H4 (cell line): ENCODE measurements at places on chromosomes 11 and 22.

GRCh38 chr11:115065830-115066664, 387.7 kb downstream of the NXPE2 start:
- no peak for DNase-seq

DNA sequence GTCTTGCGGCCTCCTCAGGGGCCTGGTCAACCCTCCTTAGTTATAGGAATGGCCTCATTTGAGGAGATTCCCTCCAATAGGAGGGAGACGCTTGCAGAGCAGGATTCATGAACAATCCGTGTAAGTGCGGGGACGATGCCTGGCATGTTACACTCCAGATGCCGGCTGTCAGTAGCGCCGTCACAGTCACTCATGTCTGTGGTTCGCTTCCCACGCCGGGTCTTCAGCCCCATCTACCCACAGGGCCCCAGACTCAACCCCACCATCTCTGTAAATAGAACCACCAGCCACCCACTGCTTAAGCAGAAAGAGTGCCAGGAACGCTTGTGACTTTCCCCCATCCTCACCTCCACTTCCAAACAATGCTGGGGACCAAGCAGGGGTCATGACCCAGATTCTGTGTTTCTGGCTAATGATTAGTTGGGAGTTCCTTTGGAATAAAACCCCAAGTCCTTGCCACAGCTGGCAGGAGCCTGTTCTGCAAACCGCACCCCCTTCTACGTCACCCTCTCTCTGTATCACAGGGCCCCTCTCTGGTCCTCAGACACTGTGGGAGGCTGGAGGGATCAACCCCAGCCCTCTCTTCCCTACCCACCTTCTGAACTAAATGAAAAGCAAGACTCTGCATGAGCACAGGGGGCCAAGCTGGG, 38.8 kb upstream of the TOLLIP start:
- DNase-seq = no peak

GRCh38 chr22:35995772-35996171, 32.9 kb downstream of the RBFOX2 start:
- DNase-seq = peak; percentile 82

GRCh38 chr11:116792869-116793771, 1.4 kb upstream of the APOA5 start:
- no peak for DNase-seq

GRCh38 chr22:17980015-17980590, 44.3 kb downstream of the MICAL3 start:
- DNase-seq = no peak

DNA sequence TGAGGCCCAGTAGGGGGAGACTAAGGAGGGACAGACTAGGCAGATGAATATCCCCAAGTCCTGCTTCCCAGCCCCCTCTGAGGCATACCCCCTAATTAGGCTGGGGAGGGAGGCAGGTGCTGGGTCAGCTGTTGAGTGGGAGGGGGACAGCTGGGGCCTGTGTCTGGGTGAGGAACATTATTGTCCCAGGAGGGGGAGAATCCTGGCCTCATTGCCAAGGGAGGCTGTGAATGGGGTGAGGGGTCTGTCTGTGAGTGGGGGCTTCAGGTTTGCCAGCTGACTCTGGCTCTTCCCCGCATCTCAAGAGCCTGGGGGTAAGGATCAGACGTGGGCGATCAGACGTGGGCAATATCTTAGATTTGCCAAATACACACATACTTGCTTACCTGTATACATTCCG, 2.1 kb downstream of the INPPL1 start:
- no peak for DNase-seq

DNA sequence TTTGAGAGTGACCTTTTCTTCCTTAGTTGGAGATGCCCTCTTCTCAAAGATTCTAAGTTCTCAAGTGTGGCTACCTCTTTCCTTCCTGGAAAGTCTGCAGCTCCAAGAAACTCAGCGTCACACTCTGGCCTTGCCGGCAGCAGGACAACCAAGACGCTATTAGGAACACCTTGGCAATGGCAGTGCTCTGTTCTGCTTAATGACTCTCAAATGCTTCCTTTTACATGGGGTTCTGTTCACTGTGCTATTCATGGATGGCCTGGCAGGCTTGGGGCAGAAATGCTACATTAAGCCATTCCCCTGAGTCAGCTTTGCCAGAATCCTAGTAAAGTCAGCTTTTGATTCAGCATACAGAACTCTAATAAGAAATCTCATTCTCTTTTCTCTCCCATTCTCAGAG, 25.9 kb downstream of the LARGE2 start:
- DNase-seq = no peak

DNA sequence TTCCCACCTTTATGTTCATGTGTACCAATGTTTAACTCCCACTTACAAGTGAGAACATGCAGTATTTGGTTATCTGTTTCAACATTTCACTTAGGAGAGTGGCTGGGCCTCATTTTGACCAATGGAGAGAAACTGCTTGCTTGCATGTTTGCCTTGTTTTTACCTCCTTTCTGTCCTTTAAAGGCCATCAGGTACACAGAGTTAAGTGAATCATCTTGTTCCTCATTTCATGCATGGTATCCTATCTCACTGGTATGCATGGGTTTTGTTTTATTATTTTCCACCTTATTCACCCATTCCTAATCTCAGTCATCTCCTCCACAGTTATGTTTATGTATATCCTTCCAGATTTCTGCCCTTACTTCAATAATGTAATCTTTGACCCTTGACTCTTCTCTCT, 101.0 kb downstream of the ELP4 start:
- no peak for DNase-seq

- DNase-seq = no peak
Measured at GRCh38 chr11:72229925-72230763, 5.6 kb downstream of the INPPL1 start.

DNA sequence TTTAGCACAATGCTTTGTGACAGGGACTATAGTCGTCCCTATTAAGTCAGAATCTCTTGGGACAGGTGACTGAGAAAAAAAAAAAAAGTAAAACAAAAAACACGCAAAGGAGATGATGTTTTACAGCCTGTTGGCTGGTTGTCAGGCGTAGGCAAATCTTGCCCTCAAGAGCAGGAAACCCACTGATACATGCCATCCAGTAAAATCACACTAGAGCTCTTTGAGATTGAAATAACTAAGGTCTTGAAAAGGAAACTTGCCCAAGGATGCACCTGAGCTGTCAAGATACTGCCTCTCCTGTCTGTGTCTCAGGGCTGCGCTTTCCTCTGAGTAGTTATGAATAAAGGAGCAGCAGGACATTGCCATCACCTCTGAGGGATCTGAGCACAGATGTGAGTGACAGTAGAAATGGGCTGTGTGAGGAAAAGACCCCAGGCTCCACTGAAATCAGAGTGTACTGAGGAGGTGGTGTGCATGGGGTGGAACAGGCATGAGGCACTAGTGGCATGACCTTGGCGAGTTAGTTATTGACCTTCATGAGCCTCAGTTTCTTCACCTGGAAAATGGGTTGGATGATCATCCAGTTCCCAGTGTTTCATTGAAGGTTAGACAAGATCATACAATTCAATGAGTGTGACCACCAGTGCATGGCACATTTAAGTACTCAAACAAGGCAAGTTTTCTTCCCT, 23.3 kb downstream of the MICAL2 start:
- no peak for DNase-seq

GRCh38 chr11:102111011-102111786, 952 bp downstream of the YAP1 start:
- peak; percentile 65 for DNase-seq

DNA sequence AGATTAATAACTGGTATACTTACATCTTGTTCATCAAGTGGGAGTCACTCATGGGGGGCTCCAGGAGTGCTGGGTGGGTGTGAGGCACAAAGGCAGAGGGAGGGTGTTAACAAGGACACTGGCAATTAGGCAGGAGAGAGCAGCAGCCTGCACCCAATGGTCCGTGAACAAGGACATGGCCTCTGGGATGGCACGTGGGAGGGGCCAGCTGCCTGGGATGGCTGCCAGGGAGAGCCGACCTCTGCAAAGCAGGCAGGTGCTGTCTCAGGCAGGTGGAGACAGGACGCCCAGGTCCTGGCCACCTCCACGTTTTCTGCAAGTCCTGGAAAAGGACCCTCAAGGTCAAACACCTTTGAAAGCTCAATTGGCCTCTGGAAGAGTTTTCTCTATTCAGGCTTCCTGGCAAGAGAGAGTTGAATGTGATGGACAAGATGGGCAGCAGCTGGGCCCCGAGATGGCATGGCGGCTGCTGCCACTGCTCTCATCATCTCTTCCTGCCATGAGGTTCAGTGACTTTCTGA, 257.1 kb downstream of the BUD13 start:
- DNase-seq = no peak

GRCh38 chr11:18394275-18394927, at the start of gene LDHA:
TSS of gene LDHA (plus strand) at chr11:18394563. CDS start at chr11:18396843, 2,280 bp downstream.
- peak; percentile 98 for DNase-seq

DNA sequence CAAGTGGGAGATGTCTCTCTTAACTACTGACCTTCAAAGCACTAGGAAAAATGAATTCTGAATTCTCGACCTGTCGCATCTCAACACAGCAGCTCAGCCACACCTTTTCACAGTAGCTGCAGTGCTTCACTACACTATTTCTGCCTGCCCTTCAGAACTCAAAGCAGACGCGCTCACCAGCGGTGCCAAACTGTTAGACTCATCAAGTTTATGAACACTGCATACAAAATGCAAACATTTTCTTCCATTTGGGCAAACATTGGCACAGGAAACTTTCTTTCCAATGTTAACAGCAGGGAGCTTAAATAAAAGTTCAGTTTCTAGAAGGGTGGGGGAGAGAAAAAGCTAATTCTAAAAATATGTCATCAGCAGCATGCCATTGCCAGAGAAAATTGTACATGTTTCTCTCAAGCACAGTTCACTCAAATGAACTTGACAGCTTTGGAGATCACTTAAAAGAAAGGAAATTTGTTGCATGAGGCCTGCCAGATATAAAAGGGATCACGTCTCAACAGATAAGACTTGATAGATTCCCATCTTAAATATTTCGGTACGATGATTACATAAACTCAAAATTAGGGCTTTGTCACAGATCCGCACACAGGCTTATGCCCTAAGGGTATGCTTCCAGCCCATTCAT, 82.7 kb downstream of the CADM1 start:
- DNase-seq = no peak

- DNase-seq = no peak
Measured at GRCh38 chr11:118975771-118976709, 4.5 kb downstream of the FOXR1 start.

DNA sequence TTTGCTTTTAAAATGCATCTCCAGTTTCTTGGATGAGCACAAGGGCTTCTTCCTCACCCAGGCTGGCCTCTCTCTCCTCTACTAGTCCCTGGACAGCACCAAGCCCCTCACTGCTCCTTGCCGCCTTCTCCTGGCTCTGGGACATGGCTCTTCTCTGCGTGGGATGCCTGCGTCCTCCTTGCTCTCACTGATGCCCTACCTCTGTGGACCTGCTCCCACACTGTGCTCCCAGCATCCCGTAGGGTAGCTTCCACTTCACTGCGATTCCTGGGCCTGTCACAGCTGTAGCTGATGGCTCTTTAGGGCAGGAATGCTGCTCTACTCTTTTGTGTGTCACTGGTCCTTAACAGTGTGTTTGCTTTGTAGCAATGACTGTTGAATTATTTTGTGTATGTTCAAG, 136.3 kb downstream of the SNX19 start:
- DNase-seq = no peak

GRCh38 chr11:64762674-64763525, 3.1 kb upstream of the PYGM start:
- peak; percentile 47 for DNase-seq

GRCh38 chr22:28670161-28670560, 9.5 kb downstream of the TTC28 start:
- DNase-seq = no peak

DNA sequence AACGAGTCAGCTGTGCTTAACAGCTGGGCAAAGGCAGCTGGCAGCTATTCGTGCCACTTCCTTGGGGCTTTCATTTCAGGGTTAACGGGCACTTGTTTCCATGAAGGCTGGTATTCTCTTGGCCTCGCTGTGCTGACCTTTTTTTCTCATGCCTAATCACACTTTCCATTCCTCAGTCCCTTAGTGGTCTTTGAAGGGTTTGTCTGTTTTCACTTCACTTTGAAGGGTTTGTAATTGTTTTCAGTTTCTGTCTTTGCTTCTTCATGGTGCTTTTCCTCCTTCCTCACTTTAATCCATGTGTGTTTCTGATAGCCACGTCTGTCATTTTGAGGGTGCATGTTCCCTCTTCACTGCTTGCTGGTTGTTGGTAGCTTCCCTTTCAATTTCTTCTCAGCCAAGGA, 24.6 kb downstream of the PPIL2 start:
- DNase-seq = no peak

DNA sequence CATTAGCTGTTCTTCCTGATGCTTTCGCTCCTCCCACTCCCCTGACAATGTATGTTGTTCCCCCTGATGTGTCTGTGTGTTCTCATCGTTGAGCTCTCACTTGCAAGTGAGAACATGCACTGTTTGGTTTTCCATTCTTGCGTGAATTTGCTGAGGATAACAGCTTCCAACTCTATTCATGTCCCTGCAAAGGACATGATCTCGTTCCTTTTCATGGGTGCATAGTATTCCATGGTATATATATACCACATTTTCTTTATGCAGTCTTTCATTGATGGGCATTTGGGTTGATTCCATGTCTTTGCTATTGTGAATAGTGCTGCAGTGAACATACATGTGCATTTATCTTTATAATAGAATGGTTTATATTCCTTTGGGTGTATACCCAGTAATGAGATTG, 58.6 kb upstream of the RRM1 start:
- no peak for DNase-seq

DNA sequence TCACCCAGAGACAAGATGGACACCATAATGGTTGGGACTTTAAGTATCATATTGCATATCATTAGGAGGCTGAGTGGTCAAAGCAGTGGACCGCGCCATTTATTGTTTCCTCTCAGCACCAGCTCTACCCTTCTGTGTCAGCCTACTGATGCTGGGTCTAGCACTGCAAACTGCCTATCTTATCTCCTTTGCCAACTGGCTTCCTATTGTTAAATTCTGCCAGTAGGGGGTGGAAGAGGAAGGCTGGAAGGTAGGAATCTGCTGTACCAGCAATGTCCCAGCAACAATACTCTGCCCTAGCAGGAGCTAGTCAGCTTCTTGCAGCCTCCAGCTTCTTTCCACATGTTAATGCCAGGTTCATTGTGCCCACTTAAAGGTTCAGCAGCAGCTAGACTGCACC, 367.1 kb upstream of the PDGFD start:
- peak; percentile 37 for DNase-seq

- DNase-seq = no peak
Measured at GRCh38 chr11:93587858-93588581, 44.8 kb upstream of the SMCO4 start.

DNA sequence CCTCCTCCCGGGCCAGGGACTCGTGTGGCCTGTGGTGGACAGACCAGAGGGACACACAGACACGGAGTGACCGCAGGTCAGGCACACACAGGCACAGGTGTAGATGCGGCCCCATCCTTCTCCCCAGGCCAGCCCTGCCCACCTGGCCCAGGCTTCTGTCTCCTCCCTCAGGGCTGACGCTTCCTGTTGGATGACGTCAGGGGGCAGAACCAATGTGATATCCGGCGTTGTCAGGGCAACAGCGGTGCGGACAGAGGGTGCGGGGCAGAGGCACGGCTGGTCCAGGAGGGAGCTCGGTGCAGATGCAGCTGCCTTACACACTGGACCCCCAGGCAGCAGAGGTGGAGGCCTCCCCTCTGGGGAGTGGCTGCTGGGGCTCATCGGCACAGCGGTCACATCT, 2.9 kb upstream of the TUBGCP6 start:
- no peak for DNase-seq

- no peak for DNase-seq
Measured at GRCh38 chr11:76795936-76796441, 12.8 kb downstream of the TSKU start.
